ENCODE measurements at places on chromosomes 1 and 21.

DNA sequence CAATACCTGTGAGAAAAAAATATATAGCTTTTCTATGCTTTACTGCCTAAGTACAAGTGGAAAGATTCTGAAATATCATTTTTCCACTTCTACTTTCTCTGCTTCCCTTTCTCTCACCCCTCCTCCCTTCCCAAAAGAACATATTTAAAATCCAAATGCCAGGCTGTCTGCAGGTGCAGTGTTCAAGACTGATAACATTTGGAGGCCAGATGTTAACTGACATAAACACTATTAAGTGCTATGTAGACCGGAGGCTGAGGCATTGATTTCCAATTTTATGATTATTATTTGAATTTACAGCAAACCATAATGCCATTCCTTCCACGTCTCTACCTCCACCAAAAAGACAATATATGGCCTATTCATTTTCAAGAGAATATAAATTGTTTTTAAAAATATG is 296.9 kb upstream of the SGIP1 start:
- no peak for DNase-seq

DNA sequence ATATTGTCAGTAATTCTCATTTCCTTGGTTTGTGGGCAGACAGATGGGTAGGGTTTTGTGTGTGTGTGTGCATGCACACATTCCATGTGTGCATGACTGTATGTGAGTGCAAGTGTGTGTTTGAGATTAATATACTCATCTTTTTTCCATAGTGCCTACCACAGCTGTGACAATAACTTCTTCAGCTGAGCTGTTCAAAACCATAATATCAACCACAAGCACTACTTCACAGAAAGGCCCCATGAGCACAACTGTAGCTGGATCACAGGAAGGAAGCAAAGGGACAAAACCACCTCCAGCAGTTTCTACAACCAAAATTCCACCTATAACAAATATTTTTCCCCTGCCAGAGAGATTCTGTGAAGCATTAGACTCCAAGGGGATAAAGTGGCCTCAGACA is 149.3 kb downstream of the ADGRL2 start:
- no peak for DNase-seq

DNA sequence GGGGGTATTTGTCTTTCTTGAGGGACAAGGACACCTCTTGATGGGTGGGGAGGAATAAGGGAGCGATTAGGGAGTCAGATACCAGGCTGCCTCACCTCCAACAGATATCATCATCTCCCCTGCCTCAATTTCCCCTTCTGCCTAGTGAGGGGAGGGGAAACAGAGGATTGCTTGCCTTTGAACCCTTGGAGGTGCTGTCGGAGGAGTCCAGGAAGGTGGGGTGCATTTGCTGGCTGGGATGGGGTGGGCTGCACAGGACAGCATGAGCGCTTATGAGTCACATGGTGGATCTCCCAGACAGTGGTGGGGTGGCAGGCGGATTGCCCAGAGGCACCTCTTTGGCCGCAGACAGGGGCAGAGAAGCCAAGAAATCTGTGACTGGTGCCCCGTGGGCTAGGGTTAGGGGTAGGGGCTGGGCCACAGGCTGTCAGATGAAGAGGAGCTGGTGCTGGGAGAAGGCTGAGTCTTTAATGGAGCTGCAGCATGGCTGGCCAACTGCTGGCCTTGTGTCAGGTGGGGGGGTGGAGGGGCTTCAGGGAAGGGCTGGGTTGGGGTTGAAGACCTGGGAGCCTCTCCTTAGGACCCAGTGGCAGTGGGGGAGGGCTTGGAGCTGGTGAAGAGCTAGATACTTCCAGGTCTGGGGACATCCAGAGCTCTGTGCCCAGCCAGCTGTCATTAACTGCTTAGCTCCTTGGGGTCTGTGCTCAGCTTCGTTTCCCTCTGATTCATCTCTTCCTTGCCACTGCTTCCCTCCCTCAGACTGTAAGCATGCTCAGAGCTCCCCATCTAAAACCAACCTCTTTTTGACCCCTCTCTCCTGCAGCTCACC is 7.0 kb upstream of the ADORA1 start:
- DNase-seq = no peak

DNA sequence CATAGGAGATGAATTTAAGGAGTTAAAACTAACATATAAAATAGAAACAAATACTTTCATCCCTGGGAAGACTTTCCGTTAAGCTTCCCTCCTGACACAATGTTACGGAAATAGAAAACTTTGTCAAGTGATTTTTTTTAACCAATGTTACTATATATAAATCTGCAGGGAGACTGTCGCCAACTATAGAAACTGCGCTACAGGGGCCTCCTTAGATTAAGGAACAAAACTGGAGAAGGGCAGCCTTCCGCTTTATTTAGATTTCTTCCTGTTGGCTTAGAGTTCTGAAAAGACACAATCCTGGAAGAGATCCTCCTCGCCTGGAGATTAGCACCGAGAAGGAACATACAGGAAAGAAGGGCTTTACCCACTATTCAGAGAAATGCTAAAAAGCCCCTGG is 1.5 kb downstream of the MGST3 start:
- no peak for DNase-seq

DNA sequence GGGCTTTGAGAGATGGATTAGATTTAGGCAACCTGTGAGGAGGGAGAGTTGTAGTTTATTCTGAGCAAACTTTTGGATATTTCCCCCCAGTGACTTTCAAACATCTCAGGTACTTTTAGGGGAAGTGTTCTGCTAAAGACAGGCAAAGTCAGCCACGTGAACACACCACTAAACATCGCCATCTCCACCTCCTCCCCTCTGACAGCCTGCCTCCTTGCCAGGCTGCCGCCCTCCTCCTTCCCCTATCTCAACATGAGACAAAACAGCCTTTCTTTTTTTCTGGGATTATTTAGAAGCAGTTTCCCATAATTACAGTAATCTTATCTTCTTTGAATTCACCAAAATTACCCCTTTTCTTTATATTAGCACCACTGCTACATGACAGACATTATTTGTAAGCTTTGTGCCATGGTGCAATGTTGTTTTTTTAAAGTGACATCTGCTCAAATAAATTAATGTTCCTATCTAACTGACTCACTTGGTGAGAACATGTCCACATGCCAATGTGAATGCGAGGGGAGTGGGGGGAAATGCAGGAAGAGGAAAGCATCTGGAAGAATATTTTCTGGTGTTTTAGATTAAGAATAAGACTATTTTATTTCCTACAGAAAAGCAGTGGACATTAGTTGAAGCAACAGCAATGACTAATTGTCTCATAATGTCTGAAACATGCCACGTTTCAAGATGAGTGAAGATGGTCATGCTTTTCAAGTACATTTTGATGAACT is 147.8 kb upstream of the ATP1B1 start:
- DNase-seq = no peak

- no peak for DNase-seq
Measured at GRCh38 chr1:53147174-53147573, 4.7 kb upstream of the SLC1A7 start.

- DNase-seq = no peak
Measured at GRCh38 chr1:17436380-17437174, 2.9 kb downstream of the RCC2 start.

GRCh38 chr21:17231771-17232170 is 281.1 kb upstream of the CXADR start:
- DNase-seq = no peak

DNA sequence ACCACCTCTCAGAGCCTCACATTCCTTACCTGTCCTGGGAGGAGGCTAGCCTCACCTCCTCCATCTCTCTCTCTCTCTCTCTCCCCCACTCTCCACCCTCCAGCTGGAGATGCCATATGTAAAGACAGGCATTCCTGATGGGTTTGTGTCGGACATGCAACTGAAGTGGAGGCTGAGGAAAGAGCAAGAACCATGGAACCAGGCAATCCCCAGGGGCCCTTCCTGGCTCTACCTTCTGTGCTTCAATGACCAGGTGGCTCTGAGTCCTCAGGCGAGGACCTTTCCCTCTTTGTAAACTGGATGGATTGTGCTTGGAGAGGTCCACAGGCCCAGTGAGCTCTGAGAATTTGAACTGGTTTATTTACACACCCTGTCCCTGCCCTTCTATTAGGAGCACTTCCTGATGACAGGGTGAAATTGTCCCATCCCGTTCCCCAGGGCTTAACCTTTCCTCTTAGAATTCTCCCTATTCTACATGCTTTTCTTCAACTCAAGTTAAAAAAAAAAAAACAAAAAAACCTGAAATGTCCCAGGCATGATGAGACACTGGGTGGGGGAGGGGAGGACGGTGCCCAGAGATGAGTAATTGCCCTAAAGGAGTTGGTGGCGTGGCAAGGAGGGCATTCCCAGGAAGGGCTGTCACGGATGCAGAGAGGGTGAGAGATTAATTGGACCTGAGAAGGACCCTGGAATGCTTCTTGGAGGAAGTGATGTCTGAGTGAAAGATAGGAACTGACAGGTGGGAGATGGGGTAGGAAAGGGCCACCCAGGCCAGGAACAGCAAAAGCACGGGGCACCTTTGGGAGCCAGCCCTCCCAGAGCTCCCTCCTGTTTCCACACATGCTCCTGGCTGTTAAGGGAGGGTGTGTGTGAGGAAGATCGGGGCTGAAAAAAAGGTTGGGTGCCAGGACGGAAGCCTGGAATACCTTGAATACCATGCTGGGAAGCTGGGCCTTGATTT is 50.2 kb upstream of the WASF2 start:
- no peak for DNase-seq

DNA sequence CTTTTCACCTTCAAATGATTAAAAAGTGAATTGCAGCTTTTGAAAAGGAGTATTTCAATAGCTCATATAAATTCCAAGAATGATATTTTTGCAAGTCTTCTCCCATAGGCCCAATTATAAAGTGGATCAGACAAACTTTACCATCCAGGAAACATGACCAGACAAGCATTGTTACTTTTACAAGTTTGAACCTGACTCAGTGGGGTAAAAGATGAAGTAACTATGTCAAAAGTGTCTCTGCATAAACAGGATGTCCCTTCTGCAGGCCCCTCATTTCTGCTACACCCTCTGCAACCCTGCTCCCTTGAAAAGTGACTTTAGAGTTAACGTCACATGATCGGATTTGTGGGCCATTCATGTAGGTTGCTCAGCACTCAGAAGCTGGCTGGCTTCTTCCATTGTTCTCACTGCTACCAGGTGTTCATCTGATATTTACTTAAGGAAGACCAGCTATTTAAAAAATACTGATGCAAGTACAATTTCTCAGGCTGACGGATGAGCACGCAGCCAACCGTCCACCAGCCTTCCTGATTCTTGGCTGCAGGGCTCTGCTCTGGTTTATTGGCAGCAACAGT is 32.3 kb downstream of the URB1 start:
- no peak for DNase-seq

- no peak for DNase-seq
Measured at GRCh38 chr1:220956501-220957232, 77.4 kb downstream of the HLX start.

DNA sequence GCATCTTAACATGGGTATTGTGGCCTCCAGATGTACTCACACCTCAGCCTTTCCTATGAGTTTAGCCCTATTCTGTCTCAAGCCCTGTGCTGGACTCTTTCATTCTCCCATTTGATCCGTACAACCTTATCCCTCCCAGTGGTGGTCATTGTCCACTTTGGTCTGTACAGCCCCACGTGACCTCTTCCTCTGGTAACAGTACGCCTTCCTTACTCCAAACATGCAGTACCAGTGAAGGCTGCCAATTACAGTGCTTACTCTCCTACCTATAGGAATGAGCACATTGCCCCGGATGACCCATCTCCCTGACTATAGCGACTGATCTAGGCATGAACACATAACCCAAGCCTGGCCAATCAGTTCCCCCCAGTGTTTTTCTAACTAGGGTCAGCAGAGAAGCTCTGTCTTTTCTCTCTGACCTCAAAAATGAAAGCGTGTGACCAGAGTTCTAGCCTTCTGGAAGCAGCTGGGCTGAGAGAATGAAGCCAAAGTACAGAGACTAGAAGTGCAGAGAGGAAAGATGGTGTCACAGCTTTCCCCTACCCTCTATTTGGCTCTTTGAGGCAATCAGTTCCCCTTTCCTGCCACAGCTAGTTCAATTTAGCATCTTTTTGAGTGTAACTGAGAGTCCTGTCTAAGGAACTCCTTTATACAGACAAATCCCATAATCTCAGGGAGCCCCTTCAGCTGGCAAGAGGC is 9.9 kb upstream of the QSOX1 start:
- no peak for DNase-seq

- DNase-seq = no peak
Measured at GRCh38 chr1:20494609-20495311, 8.8 kb upstream of the CAMK2N1 start.

GRCh38 chr1:53556657-53557227 is 97.5 kb downstream of the DMRTB1 start:
- DNase-seq = no peak

GRCh38 chr21:43767984-43768867 is 7.9 kb downstream of the CSTB start:
- DNase-seq = no peak

DNA sequence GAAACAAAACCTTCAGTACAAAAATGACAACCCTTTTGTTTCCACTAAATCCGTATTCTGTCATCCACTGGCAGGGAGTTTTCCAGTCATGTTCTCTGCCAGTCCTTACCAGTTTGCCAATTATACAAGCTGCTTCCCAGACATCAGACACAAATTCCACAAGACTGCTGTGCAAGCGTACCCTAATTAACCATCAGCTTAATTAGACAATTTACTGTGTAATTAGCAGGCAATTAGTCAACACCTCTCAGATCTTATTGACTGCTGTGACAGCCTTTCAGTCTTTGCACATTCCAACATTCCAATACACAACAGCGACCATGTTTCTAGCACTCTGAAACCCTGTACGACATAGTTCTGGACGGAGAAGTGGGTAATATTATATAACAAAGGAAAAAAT is 420.1 kb downstream of the DPYD start:
- no peak for DNase-seq

DNA sequence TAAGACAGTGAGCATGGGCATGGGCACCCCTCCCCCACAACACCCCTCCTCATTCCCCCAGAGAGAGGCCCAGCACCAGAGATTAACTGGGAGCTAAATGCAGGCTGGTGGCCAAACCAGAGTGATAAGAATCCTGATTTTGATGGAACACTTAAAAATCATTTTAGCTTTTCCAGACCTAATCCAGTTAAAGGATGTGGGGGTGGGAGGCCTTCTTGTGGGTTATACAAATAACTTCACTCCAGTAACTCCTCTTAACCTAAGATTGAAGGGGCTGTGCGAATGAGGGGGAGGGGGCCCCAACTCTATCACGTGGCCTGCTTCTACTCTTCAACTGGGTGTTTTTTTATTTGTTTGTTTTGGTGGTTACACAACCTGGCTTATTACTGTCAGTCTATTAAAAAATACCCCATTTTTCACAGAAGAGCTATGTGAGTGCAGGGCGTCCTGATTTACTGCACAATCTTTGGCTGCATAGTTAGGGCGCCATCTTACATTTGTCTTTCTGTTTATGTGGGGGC is 398.1 kb upstream of the LYPLAL1 start:
- no peak for DNase-seq

GRCh38 chr1:173529106-173529505 is 52.0 kb downstream of the PRDX6 start:
- no peak for DNase-seq

DNA sequence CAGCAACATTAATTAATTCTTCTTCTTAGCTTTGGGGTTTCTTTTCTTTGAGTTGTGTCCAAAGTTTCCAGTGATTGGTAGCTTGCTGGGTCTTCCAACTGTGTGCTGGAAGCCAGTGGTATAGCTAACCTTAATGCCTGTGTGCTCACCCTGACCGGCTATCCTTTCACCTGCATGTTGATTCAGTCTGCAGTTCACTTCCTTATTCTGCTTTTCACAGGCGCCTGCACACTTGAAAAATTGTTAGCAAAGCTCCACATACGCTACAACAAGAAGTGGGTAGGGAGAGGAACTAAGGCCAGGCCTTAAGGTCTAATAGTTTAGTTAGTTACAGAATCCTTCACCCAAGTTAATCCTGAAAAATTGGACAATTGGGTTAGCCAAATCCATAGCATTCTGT is 35.7 kb downstream of the NCF2 start:
- no peak for DNase-seq

All from CD4-positive, alpha-beta T cell treated with Interleukin-17A for 4 hours (primary cell).